ENCODE measurements at places on chromosomes 1 and 21.

GRCh38 chr1:160411271-160412027, 11.1 kb downstream of the VANGL2 start:
- DNase-seq: no peak

DNA sequence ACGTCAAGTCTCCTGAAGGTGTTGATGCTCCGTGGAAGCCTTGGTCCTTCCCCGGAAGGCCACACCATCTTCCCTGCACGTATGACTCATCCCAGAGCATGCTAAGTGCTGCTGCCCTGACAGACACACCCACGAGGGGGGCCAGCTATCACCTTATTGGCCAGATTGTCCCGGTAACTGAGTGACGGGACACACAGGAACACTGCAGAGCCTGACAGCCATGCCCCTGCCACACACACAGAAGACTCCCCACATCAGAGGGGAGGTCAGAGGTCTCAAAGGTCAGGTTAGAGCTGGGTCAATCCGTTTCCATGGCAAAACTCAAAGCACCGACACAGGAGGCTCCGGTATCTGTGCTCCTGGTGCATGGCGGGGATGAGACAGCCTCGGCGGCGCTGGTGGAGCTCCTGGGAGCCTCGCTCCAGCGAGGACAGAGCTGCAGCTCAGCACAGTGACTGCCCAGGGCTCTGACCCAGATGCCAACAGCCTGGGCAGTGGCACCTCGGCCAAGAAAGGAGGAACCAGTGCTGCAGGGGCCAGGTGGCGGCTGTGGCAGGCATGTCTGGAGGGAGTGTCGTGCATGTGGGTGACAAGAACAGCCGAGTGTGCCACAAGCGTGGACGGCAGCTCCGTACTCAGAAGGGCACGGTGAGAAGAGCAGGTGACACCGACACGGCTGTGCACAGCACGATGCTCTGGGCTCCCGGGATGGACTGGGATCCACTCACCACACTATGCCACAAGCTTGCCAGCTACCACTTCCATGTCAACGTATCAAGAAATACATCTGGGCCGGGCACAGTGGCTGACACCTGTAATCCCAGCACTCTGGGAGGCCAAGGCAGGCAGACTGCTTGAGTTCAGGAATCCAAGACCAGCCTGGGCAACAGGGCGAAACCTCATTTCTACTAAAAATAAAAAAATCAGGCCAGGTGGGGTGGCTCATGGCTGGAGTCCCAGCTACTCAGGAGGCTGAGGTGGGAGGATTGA, 14.8 kb upstream of the TMEM240 start:
- DNase-seq: no peak

DNA sequence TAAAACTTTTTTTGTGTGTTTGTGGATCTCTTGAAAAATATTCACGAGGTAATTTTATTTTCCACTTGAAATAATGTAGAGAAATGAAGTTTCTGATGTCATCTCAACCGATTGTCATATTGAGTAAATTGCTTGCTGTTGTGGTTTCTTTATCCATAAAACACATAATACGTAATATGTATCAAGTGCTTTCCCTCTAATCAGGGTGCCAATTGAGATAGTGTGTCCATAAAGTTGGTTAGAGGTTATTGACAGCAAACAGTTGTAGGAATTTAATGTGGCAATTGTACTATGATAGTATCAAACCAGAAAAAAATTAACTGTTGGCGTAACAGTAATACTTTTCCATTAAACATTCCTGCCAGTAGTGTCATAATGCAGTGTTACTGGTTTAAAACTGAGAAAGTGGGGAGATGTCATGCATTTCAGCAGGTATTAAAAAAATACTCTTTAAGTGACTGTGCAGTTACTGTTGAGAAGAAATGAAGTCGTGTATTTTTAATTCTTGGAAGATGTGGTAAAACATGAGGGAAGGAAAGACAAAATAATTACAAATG, 38.3 kb downstream of the USP25 start:
- DNase-seq: no peak

- DNase-seq: no peak
These were observed 65.6 kb upstream of the PLA2G4A start for GRCh38 chr1:186763107-186763506.

GRCh38 chr1:241924080-241924808, 33.3 kb upstream of the BECN2 start:
- DNase-seq: no peak

- DNase-seq: no peak
These were observed 1.9 kb downstream of the PPFIA4 start for GRCh38 chr1:203028067-203028783.

Measured in stimulated activated CD8-positive, alpha-beta memory T cell treated with anti-CD3 and anti-CD28 coated beads, Interleukin-7, amount 100 ng/mL, for 24 hours (primary cell).